ENCODE measurements at places on chromosomes 13 and 19.

GRCh38 chr13:111586291-111586690, 265.8 kb downstream of the TEX29 start:
- no peak for DNase-seq

DNA sequence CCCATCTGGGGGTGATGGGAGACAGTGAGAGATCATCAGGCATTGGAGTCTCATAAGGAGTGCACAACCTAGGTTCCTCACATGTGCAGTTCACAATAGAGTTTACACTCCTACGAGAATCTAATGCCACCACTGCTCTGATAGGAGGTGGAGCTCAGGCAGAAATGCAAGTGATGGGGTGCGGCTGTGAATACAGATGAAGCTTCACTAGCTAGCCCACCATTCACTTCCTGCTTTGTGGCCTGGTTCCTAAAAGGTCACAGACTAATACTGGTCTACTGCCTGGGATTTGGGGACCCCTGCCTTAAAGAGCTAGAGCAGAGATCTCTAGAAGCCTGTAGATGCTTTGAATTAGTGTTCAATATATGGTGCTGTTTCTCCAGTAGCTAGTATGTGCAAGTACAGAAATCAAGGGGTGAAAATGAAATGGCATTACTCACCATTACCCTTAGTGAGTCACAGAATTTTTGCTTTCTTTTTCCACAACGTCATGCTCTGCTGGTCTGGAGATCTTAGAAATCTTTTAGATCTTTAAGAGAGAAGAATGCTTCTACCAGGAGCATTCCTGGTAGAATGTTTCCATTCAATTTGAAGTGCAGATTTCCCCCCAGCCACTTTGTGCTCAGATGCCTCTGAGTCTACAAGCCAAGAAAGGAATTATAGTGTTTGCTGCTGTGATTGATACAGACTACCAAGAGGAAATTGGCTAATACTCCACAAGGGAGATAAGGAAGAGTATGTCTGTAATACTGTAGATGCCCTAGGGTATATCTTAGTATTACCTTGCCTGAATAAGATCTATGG, 2301.2 kb downstream of the PCDH9 start:
- DNase-seq, result no peak

DNA sequence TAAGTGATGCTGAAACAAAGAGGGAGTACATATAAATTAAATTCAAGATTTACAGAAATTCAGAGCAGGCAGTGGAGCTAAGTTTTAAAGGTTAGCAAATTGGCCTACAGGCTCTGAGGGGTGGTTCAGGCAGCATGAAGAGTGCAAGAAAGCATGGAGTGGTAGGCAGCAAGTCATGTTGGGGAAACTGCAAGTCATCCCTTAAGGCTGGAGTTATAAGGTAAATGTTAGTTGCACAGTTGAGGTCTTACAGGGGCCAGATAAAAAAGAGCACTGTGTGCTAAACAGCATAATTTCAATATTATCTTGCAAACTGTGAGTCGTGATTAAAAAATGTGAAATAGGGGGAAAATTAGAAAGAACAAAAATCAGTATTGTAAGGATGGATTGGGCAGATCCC, 106.2 kb downstream of the VWA8 start:
- DNase-seq, result no peak

- no peak for DNase-seq
Measured at GRCh38 chr13:71865874-71866334, 1.1 kb downstream of the DACH1 start.

DNA sequence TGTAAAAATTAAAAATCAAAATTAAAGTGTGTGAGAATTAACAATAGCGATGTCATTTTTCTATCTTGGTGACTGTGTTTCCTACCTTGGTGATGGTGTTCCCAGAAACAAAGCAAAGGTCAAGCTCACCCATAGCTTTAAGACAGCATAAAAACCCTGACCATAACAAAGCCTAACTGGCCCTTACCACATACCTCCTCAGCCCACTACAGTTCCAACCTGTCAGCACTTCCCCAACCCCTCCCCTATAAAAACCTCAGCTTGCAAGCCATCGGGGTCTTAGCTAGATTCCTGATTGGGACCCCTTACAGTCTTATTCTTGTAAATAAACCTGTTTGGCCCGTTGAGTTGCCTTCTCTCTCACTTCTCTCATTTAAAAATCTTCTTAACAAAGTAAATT, 484.4 kb upstream of the PCDH20 start:
- DNase-seq, result no peak

DNA sequence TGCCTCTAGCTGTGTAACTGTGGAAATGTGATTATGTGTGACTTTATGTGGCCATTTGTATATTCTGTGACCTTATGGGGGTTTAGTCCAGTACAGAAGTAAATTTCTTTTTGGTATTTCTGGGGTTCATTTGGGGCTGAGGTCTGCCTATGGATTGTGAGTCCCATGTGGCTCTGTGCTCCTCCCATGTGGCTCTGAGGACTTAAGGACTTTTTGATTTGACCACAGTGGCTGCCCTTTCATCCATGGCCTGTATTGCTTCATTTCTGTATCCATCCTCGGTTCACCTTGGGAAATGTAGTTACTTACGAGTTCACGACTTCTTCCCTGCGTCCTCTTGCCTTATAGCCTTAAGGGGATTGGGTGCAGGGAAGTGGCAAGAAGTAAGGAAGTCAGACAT, 1.0 kb downstream of the ZNF420 start:
- DNase-seq, result no peak

GRCh38 chr19:45713141-45713540, 17.6 kb downstream of the FBXO46 start:
- DNase-seq, result no peak

GRCh38 chr19:5751709-5752108, 31.3 kb downstream of the CATSPERD start:
- no peak for DNase-seq

DNA sequence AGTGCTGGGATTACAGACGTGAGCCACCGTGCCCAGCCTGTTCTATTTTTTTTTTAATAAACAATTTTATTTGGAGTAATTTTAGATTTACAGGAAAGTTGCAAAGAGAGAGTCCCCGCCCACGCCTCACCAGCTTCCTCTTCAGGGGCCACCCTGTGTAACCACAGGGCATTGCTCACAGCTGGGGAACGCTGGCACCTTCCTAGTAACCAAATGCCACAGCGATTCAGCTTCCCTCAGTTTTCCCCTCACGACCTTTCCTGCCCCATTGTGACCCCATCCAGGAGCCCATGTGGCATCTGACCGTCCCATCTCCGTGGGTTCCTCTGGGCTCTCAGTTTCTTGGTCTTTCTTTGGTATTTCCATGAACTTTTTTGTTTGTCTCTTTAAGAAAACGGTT, 83.9 kb downstream of the GNG7 start:
- peak; percentile 56 for DNase-seq

DNA sequence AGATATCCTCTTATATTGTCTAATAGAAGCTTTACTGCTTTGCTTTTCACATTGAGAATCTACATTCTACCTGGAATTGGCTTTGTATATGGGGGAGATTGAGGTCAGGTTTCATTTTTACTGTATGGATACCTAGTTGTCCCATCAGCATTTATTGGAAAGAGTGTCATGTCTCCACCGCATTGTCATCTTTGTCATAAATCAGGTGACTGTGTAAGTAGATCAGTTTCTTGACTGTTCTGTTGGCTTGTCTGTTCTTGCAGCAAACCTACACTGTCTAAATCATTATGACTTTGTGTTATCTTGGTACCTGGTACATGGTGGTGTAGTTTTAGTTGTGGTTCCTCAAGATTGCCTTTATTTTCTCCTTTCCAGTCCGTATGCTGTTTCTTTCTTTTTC, 5.8 kb downstream of the URI1 start:
- no peak for DNase-seq

DNA sequence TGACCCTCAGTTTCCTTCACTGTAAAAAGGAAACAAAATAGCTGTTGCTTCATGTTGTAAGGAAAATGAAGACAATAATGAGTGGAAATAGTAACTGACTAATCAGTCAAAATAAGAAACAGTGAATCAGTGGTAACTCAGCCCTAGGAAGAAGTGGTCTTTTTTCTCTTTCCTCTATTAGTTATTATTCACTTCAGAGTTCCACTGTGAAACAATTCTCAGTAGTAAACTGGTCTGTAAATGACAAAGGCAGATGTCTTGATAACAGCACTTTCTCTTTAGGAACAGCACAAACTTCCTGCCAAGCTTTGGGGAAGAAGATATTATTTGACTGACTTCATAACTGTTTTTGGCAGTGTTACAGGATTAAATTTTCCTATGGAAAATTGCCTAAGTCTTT, 600.5 kb upstream of the KLHL1 start:
- DNase-seq, result no peak

DNA sequence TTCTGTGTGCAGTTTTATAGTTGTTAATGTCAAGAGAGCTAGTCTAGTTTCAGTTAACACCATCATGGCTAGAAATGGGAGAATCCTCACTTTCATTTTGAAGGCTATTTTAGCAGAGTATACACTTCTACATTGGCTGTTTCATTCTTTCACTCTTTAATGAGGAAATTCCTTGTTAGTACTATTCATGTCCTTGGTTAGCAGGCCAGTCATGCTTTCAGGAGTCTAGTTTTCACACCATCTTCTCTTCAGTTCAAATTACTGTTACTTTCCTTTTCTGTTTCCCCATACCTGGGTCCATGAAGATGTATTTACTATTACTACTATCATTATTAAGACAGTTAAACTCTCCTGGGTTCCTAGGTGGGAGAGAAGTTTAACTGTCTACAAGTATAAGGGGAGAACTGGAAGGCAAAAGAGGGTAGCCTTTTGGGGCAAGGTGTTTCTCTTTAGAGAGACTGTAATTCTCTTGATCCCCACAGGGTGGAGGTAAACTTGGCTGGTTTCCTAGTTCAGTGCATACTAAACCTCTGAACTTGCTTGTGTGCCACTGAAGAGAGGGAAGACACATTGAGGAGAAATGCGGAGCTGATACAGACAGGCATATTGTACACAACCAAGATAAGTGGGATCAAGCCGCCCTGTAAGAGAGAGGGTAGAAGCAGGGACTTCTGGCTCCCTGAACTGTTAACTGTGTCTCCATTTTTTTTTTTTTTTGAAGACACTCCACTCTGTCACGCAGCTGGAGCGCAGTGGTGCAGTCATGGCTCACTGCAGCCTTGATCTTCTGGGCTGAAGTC, 41.3 kb upstream of the IGFL4 start:
- no peak for DNase-seq

DNA sequence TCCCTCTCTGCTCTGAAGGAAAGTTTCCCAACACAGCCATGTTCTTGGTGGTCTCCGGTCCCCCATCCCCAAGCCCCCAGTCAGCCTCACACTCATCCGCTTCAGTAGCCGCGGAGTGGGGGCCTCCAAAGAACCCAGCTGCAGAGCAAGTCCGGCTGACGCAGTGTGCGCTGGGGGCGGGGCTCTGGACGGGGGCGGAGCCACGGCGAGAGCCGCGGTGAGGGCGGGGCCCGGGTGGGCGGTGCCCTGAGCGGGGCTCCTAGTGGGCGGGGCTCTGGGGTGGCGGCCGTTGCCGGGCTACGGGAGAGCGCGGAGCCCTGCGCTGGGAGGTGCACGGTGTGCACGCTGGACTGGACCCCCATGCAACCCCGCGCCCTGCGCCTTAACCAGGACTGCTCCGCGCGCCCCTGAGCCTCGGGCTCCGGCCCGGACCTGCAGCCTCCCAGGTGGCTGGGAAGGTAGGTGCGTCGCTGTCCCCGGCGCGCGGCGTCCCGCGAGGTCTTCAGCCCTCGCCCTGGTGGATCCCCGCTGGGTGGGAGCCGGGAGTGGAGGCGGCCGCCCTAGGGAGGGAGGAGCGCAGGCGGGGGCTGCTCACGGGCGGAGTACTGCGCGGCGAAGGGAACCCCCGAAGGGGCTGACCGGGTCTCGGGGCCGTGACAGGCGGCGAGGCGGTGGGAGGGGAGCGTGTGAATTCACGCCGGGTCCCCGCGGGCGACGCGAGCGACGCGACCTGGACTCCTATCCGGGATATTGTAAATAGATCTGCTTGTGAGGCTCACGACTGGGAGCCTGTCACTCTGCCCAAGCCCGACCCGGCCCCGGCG, 9.1 kb downstream of the TNFRSF19 start:
- DNase-seq, result peak; percentile 71

GRCh38 chr19:12884926-12885748, 1.9 kb downstream of the KLF1 start:
- DNase-seq, result peak; percentile 47

- no peak for DNase-seq
Measured at GRCh38 chr19:53892981-53893325, 11.0 kb downstream of the PRKCG start.

- DNase-seq, result no peak
Measured at GRCh38 chr19:13013649-13014048, 18.4 kb downstream of the NFIX start.

- DNase-seq, result no peak
Measured at GRCh38 chr13:46374710-46375109, 12.3 kb downstream of the RUBCNL start.

GRCh38 chr19:16326401-16327168, 2.0 kb downstream of the KLF2 start:
- DNase-seq, result no peak

- no peak for DNase-seq
Measured at GRCh38 chr13:98265692-98266551, 88.9 kb upstream of the RNF113B start.

DNA sequence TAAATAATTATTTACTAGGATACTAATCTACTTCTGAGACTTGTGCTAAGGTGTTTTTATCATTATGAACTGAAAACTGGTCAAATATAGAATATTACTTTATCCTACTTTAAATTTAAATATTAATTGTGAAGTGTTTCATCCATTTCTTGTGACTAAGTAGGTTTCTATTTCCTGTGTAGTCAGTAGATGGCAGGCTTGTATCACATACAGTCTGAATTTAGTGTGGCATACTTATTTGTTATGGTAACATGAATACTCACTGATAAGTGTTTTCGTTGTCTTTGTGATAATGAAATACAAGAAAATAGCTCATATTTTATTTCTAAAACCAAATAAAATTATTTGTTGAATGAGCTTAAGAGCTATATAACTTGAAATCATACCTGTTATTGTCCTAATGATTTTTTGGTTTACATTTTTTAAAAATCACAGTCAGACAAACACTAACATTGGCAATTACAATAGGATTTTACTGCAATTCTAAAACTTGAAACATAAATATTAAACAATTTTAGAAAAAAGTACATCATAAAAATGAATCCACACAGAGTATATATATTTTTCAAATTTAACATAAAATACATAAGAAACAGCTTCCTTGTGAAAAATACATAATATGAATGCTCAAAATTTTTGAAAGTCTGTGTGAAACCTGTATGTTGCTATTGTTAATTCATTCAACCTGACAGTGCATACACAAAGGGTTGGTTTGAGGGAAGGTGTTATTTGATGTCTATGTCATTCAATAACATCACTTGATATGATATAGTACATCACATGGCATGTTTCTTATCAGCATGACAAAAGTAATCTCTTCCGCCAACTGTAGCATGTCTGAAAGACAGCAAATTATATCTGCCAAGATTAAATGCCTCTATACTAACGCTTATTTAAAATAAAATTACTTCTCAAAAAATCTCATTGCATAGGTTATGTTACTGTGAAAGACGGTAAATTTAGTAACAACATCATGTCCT, 904.8 kb upstream of the PCDH20 start:
- DNase-seq, result no peak

Data from GDM1 (cell line).